Stimulated activated CD4-positive, alpha-beta T cell treated with anti-CD3 and anti-CD28 coated beads, Interleukin-15, amount 100 ng/mL, for 1 hour (primary cell): ENCODE measurements at places on chromosomes 6 and 20.
A peak's percentile ranks its signal among the peaks of the same experiment; 100 is the strongest.

DNA sequence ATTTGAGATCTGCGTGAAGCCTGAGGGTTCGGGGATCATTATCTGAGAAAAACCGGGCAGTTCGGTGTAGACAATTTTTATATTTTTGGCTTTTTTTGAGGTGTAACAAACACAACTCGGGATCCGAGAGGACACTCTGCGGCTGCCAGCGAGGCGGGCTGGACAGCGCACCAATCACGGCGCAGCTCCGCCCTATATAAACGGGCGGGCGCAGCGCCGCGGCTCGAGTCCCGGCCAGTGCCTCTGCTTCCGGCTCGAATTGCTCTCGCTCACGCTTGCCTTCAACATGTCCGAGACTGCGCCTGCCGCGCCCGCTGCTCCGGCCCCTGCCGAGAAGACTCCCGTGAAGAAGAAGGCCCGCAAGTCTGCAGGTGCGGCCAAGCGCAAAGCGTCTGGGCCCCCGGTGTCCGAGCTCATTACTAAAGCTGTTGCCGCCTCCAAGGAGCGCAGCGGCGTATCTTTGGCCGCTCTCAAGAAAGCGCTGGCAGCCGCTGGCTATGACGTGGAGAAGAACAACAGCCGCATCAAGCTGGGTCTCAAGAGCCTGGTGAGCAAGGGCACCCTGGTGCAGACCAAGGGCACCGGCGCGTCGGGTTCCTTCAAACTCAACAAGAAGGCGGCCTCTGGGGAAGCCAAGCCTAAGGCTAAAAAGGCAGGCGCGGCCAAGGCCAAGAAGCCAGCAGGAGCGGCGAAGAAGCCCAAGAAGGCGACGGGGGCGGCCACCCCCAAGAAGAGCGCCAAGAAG, 69.0 kb downstream of the HFE start:
- peak; percentile 79 for DNase-seq

DNA sequence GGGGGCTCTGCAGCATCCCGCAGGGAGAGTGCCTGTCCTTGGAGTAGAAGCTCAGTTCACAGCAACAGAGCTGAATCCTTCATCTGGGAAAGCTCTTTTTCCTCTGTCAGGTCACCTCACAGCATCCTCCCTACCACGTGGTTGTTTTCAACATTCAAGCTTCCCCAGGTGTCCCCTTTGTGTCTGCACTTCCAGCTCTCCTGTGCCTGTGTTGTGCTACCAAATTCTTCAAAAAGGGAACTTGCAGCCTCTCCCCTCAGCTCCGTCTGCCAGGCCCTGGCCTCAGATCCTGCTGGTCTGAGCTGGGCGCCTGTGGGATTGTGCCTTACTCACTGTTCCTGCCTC, 108.4 kb downstream of the FOXF2 start:
- DNase-seq: no peak

DNA sequence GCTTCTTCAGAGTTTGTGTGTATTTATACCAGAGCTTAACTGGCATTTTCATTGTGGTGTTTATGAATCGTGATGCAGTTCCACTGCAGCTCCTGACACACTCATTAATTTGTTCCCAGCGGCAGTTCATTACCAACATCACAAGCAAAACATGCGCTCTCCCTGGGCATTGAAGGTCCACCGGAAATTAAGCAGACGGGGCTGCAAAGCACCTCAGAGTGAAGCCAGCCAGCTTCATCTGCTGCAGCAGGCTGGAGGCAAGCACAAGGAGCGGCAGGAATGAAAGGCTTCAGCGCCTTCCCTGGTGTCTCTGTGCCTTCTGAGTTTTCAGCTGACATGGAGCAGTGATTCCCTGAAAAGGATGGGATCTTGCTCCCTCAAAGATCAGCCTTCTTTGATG, 246.0 kb upstream of the SPTLC3 start:
- DNase-seq: no peak

DNA sequence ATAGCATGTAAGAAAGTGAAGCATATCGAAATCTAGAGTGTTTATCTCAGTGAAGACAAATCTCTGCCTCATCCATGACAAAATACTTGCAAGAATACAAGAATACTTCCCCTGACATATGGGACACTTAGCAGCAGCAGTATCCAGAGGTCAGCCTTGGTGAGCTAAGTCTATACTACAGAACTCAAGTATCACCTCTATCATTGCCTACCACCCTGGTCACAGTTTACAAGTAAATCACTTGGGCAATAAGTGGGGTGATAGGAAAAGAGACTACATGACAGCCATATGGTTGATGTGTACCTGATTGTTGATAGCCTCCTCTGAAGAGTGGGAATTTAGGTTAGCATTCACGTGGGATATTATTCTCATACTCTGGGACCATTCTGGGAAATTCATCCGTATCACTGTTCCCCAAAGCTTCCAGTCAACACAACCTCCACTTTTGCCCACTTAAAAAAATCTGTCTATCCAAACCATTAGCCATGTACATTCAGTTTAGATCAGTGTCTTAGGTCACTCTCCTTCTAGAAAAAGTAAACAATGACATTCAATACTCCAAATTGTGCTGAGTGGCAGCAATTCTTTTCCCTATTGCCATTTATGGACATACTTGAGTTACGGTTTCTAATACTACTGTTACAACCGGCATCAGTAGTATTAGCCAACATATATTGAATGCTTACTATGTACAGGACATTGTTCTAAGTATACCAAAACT, 118.2 kb upstream of the PRSS16 start:
- no peak for DNase-seq

- DNase-seq: no peak
Observed at GRCh38 chr6:25442898-25443297, 163.7 kb downstream of the CARMIL1 start.

DNA sequence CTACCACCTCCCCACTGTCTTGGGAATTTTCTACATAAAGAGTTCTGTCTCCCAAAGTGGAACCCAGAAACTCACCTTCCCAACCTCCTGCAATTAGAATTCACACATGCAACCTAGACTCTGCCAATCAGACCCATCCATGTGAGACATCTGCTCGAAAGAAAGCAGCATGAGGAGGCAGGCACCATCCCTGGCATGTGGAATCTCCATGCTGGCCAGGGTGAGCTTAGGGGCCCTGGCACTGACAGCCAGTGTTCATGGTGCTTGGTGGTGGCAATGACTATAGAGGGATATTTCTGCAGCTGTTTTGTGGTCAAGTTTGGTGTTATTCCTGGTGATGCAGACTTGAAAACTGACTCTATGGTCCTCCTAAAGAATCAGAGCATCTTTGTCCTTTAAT, 17.4 kb upstream of the FOXF2 start:
- no peak for DNase-seq

GRCh38 chr6:25703005-25703404, 51.0 kb downstream of the SCGN start:
- no peak for DNase-seq

DNA sequence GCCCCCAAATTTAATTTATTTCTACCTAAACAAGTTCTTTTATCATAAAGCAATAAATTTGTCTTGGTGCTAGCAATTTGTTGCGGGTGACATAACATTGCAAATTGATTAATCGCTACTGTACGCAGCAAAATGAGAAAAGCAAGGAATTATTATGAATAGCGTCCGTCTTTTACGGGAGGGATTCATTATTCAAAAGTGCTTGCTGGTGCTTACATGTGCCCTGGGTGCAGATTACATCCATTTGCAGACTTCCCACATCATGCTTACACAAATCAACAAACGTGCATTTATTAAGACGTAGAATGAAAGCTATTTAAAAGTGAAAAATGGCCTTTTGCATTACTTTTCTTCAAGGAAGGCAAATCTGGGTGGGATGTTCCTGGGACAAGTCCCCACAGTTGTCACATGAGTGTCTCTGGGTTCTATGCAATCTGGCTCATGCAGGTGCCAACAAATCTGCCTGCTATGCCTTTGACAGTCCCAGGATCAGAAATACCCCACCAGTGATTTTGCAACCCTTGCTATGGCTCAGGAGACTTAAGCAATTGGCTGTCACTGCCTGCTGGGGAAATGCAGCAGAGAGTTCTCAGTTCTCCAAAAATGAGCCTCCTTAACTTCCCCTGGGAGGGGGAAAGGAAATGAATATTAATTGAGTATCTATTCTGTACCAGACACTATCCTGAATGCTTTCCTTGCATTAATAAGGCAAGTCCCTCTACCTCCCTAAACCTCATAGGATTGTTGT, 30.1 kb upstream of the MAFB start:
- no peak for DNase-seq

DNA sequence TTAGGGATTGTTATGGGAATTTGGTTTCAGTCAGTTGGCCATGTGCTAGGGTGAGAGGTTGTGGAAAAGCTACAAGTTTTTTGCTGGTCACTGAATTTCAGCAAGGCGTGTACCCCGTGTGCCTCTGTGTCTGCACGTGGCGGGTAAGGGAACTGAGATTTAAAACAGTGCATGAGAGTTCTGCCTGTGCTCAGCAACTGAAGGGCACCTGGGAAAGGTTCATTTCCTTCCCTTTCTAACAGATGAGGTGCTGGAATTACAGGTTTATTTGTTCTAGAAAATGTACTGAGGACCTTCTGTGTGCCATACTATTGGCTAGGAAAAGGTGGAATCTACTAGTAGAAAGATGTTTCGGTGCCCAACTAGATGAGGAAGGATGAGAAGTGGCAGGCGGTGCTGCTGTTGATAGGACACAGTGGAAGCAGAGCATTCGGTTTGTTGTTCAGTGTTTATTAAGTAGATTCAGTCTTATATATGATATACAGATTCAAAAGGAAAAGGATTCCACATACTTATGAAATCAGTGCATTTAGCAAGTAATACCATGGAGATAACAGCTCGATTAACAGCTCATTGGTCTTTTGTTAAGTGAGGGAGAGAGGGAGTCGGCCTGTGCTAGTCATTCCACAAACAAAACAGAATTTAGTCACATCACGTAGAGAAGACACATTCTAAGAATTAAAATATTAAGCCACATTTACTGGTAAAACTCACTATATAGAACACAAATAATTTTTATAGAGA, 84.7 kb downstream of the ASXL1 start:
- no peak for DNase-seq

- no peak for DNase-seq
Observed at GRCh38 chr6:30612687-30613248, 4.3 kb downstream of the PPP1R10 start.

DNA sequence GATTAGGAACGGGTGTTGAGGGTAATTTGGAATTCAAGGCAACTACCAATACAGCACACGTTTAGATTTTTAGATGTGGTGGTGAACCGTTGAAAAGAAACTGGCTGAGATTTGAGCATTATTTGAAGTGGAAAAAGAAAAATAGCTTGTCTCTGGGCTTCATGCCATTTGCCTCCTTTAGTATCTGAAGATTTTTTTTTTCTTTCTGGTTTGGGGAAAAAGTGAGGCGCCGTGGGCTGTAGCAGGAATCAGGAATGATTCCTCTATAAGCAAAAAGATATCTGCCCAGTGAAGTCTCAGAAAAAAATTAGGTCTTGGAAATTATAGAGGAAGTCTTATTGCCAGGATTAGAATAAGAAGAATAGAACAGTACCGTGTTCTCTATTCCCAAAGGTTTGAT, 88.5 kb downstream of the RPS12 start:
- DNase-seq: no peak

DNA sequence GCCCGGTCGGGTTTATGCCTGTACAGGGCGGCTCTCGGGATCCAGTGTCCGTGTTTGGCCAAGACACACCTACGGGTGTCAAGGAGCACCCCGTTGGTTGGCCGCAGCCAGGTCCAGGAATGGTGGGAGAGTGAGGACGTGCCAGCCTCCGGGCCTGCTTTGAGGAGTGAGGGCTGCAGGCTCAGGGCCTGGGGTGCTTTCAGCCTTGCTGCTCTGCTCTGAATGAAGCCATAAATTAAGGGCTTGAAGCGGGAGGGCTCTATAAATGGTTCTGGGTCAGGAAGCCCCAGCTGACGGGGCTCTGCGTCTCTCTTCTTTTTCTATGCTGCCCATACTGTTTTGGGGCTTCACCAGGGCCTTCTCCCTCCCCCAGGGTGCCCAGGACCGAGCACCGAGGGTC, 15.1 kb downstream of the GATA5 start:
- DNase-seq: no peak

- DNase-seq: no peak
Observed at GRCh38 chr6:80967609-80968008, 784.9 kb downstream of the TENT5A start.

DNA sequence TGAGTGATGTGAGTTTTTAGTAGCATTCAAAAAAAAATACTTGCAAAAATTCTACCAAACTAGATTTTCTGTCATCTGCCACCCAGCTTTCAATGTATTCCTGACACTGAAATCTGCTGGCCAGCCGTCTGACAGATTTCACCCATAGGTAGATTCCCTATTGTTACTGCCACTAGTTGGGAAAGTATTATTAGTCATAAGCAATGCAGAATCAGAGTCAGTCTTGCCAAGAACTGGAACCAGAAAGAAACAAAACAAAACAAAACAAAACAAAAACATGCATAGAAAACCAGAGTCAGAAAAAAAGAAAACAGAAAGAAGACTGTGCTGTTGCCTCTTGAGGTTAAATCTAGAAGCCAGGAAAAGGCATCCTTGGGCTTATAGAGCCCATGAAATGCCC, 293.1 kb upstream of the KCNQ5 start:
- DNase-seq: no peak

DNA sequence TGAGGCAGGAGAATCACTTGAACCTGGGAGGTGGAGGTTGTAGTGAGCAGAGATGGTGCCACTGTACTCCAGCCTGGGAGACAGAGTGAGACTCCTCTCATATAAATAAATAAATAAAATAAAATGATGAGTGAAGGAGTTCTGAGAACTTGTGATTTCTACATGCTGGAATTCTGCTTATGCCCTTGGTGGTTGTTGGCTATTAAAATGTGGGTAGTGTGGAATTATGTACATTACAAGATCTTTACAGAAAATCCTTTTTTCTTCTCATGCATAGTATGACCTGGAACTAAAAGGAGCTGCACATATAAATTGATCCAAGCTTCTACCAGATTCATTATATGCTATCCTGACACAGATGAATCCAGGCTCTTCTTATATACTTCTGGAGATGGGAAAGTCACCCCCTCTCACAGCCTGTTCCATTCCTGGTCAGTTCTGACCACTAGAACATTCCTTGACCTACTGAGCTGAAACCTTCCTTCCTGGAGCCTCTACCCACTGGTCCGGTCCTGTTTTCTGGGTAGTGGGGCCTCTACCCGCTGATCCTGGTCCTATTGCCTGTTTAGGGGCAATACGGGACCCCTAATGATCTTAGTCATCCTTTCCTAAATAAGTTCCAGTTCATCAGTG, 37.7 kb upstream of the TAF8 start:
- no peak for DNase-seq
